MCF 10A (cell line): ENCODE measurements at places on chromosomes 3 and 15. TPM values are rescaled to one million over a fixed set of nuclear protein-coding genes. Genes with fewer than 3 reads are reported as not detected.

DNA sequence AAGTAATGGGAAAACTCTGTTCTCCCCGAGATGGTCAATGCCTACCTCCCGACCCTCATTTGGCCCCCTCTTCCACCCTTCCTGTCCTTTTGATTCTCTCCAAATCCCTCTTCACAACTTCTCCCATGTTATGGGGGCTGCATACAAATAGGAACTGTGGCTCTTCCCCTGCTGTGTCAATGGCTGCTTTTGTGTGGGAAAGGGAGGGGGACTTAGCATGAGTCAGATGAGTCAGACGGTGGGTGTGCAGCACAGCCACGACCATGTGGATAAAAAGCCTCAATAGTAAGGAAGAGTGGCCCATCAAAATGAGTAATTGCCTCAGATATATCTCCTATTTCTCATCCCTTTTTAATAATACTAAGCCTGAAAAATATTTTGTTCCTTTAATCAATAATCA lies 31.9 kb downstream of the SPATA16 start:
- no peaks in the 10 kb centered on the region for H3K4me1 ChIP-seq
- no peak overlapping the region for H3K4me3 ChIP-seq
- DNase-seq: no peak
- H3K36me3 ChIP-seq: no peaks in the 10 kb centered on the region
- no peak overlapping the region for H3K27ac ChIP-seq

DNA sequence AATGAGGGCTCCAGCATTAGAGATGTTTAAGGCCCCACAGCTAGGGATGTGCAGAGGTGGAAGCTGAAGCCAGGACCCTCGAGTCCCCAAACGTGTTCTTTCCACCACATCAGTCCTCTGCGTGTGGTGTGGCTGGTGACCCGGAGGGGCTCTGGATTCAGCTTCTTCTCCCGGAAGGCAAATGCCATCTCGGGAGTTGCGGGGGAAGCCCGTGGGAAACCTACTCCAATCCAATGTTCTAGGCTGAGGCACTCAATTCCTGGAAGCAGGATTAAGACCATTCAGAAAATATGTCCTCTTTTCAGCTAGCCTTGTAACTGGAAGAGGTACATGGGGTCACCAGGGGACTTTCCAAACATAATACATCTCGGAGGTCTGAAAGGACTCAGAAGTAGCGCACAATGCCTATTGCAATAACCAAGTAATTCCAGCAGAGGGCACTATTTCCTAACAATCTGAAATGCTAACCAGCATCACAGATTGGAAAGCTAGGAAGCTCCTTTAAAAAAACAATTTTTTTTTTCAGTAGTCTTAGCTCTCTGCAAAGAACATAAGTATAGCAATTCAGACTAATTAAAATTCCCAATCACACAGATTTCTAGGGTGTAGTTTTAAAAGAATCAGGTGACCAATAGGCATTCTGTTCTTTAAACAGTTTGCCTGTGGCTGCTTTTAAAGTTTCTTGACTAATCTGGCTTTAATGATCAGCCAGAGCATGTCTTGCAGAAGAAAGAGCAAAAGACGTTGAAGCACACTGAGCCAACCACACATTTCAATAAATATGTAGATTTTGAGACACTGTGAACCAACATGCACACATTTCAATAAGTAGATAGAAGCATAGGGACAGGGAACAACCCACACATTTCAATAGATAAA lies 36.1 kb downstream of the BNC1 start:
- peaks cover 7% of the 10 kb centered on the region for H3K36me3 ChIP-seq
- no peak overlapping the region for H3K27ac ChIP-seq
- H3K4me1 ChIP-seq: peaks cover 26% of the 10 kb centered on the region
- DNase-seq: peak; percentile 72
- no peak overlapping the region for H3K4me3 ChIP-seq
- H3K27me3 ChIP-seq: no peaks in the 10 kb centered on the region

DNA sequence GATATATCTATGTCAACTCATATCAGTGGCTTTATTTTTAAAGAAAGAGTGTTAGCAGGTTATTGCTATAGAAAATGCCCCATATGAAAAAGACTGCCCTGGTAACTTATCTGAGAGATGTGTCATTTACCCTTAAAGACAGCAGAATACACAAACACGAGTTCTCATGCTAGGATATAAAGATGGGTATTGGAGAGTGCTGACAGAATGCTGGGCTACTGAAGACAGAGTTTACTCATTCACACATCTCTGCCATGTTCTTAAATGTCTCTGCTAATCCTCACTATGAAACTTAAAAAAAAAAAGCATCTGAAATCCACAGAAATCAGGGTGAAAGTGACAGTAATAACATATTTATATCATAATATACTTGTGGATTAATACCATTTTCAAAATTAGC lies 126.7 kb downstream of the FOXP1 start:
- no peak overlapping the region for H3K27ac ChIP-seq
- no peaks in the 10 kb centered on the region for H3K27me3 ChIP-seq

The ADAMTSL3 gene
- total RNA-seq: 1.2 TPM in 2 replicates

DNA sequence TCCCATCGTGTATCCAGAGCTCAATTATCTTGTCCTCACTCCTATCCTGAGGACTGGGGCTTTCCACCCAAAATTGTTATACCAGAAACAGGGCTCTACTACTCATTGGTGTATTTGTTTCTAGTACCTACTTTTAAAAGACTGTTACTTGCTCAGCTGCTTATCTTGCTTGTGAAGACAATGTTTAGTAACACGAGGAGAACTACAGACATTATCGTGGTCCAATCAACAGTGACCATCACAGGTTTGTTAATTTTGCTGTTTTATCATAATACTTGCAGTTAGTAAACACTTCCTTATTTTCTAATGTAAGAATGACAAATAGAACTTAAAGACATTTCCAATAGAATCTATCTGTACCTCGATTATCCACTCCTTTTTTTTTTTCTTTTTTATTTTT lies 13.5 kb downstream of the LRCH3 start:
- H3K4me3 ChIP-seq: no peak overlapping the region
- peaks cover 9% of the 10 kb centered on the region for H3K36me3 ChIP-seq

The ROBO1 gene
- 30.3 and 32.2 TPM in 2 replicates for total RNA-seq

DNA sequence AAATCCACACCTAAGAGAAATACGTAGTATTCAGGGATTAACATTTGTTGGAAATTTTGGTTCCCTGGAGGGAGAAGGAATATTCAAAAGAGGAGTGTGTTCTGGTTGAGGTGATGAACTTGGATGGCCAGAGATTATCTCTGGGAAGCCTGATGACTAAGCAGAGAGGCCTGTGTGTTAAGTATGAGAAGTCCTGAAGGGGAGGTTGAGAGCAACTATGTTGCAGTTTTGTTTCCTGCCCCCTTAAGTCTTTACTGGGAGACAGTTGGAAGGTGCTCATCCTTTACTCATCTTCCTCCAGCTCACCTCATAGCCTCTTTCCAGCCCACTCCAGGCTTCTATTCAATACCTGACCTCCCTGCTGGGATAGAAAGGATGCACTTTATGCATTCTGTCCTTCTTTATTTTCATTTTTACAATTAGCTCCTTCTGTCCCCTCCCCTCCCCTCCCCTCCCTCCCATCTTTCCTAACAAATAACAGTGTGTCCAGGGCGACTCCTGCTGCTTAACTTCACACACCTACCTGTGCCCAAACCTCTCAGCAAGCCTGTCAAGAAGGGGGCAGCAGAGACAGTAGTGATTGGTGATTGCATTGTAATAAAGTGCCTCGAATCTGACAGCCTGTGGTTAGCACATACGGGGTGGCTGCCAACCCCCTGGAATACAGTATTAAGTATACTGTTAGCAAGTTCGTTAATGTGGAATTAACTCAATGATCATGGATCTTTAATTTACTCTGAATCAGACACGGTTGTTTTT lies 11.9 kb downstream of the RAP2B start:
- H3K4me1 ChIP-seq: no peaks in the 10 kb centered on the region
- H3K4me3 ChIP-seq: no peak overlapping the region
- no peak overlapping the region for H3K27ac ChIP-seq
- no peaks in the 10 kb centered on the region for H3K27me3 ChIP-seq

GRCh38 chr3:44974416-44974815 lies 1.6 kb downstream of the ZDHHC3 start:
- no peaks in the 10 kb centered on the region for H3K27me3 ChIP-seq
- peak overlapping the region; percentile 97 for H3K27ac ChIP-seq
- no peak for DNase-seq
- peaks cover 32% of the 10 kb centered on the region for H3K4me1 ChIP-seq
- H3K36me3 ChIP-seq: peaks cover 13% of the 10 kb centered on the region

DNA sequence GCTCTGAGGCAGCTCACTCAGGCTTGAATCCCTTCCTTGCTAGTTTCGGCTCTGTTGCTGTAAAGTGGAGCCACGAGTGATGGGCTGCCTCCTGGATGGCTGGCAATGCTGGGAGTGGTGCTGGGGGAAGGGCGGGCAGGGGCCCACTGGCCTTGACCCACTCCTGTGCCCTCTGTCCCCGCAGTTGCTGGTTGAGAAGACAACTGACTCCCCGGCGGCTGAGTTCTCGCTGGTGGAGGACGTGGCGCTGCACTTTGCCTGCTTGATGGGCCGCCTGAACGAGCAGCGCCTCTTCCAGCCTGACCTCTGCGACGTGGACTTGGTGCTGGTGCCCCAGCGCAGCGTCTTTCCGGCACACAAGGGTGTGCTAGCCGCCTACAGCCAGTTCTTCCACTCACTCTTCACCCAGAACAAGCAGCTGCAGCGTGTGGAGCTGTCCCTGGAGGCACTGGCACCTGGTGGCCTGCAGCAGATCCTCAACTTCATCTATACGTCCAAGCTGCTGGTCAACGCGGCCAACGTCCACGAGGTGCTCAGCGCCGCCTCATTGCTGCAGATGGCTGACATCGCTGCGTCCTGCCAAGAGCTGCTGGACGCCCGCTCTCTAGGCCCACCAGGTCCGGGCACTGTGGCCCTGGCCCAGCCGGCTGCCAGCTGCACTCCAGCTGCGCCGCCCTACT lies 4.7 kb downstream of the ZBTB47 start:
- peaks cover 30% of the 10 kb centered on the region for H3K36me3 ChIP-seq
- no peaks in the 10 kb centered on the region for H3K27me3 ChIP-seq
- DNase-seq: no peak
- H3K4me3 ChIP-seq: no peak overlapping the region
- peaks cover 23% of the 10 kb centered on the region for H3K4me1 ChIP-seq
- no peak overlapping the region for H3K27ac ChIP-seq

The ELL3 gene
- total RNA-seq: 0.61 and 0.86 TPM in 2 replicates

DNA sequence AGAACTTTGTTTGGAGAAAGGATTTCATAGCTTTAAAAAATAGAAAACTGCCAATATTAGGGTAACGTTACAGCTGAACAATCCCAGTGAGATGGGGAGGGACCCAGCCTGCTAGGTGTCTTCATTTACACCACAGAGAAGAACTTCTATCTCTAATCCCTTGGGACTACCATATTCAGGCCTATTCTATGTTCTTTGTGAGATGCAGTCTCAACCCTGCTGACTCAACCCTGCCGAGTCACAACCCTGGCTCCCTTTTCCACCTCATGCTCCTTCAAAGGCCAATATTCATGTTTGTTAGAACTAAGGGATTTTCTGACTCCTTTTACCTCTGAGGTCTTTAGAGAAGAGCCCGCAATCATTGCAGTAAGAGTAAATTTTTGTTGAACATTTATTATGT lies 350.5 kb downstream of the EPHB1 start:
- no peaks in the 10 kb centered on the region for H3K36me3 ChIP-seq
- no peaks in the 10 kb centered on the region for H3K27me3 ChIP-seq
- H3K27ac ChIP-seq: no peak overlapping the region
- H3K4me1 ChIP-seq: no peaks in the 10 kb centered on the region
- no peak for DNase-seq
- no peak overlapping the region for H3K4me3 ChIP-seq

DNA sequence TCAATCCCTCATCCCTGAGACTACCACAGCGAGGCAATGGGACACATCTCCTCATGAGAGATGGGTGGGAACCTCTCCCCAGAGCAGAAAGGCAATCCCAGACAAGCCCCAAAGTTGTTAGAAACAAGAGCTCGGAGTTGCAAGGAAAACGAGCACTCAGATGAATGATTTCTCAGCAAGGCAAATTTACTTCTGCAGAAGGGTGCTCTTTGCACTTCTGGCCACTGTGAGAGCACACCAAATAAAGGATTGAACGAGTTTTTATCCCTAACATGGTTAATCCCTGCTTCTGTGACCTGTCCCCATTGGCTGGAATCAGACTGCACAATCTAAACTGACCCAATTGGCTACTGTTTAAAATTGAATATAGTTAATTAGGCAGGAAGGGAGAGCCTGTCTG lies 339.1 kb upstream of the POU1F1 start:
- H3K36me3 ChIP-seq: no peaks in the 10 kb centered on the region
- no peak for DNase-seq
- H3K27me3 ChIP-seq: no peaks in the 10 kb centered on the region

DNA sequence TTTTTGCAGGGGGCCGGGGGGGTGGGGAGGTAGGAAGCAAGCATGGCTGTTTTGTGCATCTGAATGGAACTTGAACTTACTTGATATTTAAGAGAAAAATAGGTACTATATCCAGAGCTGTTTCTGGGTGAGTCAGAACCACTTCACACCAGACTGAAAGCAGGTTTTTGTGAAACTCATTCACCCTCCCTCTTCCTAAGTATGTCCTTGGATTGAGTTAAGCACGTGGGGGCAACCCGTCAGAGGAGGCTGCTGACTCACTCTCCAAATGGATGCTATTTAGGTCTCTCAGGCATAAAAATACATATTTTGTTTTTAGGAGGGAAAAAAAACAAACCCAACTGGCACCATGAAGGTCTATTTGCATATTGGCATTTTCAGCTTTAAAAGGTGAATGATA lies 270.3 kb downstream of the RYR3 start:
- no peaks in the 10 kb centered on the region for H3K36me3 ChIP-seq
- DNase-seq: peak; percentile 56
- H3K4me3 ChIP-seq: no peak overlapping the region
- H3K4me1 ChIP-seq: peaks cover 5% of the 10 kb centered on the region

DNA sequence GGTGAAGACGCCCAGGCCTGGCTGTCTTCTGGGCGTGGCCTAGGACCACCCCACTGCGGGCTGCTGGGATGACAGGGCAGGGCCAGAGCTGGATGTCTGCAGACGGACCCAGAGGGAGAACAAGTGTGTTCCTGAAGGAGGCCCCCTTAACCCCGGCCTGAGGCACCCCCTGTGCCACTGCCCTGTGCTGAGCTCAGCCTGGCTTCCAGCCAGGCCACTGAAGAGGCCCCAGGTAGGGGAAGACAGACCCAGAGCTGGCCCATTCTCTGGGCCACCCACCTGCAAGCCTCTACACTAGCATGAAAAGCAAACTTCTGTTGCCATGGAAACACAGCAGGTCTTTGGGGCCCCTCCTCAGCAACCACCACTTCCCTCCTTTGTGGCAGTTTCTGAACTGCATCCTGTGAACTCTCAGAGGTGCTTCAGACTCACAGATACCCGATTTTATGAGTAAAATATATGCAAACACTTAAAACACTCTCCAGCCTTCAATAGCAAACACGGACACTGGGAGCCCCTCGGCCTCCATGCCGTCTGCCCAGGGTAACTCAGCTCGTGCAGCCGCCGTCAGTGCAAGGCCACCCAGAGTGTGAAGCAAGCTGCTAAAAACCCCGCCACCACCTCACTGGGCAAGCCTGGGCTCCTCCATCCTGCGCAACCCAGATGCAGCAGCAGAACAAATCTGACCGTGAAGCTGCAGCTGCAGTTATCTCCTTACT lies 42.5 kb downstream of the CMTM6 start:
- no peak for DNase-seq
- no peaks in the 10 kb centered on the region for H3K27me3 ChIP-seq
- no peak overlapping the region for H3K27ac ChIP-seq
- H3K4me1 ChIP-seq: no peaks in the 10 kb centered on the region
- H3K36me3 ChIP-seq: peaks cover 8% of the 10 kb centered on the region
- H3K4me3 ChIP-seq: no peak overlapping the region
